ENCODE measurements at places on chromosomes 12 and 14. TPM values are rescaled to one million over a fixed set of nuclear protein-coding genes. Genes with fewer than 3 reads are reported as not detected.

- no peaks in the 10 kb centered on the region for H3K27me3 ChIP-seq
Measured at GRCh38 chr12:128077211-128077916, 189.6 kb upstream of the TMEM132C start.

DNA sequence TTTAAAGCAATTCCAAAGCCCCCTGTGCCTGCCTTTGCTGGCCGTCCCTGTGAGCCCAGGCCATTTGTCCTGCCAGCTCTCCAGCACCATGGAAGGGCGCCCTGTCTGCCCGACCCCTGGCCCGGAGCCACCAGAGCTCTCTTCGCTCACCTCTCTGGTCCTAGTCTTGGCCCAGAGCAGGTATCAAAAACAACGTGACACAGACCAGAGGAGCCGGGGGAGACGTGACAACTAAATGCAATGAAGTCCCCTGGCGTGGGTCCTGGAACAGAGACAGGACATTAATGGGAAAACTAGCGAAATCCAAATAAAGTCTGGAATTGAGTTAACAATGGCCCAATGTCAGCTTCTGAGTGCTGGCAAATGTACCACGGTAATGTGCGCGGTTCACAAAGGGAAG, 83.2 kb upstream of the DIO3 start:
- H3K36me3 ChIP-seq: no peaks in the 10 kb centered on the region
- H3K4me3 ChIP-seq: no peak overlapping the region
- peak; percentile 6 for DNase-seq
- H3K27ac ChIP-seq: no peak overlapping the region

DNA sequence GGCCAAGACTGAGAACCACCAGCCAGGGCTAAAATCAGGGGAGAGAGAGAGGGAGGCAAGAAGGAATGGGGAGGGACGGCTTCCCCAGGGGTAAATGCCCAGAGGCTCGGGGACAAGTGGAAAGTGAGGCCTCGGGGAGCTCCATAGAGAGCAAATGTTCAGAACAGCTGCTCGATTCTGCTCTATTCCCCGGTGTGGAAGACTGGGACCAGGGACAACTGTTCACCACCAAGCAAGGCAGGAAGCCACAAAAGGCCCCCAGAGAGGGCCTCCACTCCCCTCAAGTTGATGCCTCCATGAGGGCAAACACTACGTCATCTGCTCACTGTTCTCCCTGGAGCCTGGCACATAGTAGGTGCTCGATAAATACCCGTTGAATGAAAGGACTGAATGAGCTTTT, 53.5 kb downstream of the IRF2BPL start:
- H3K27ac ChIP-seq: no peak overlapping the region
- H3K4me3 ChIP-seq: no peak overlapping the region
- H3K4me1 ChIP-seq: no peaks in the 10 kb centered on the region
- H3K36me3 ChIP-seq: no peaks in the 10 kb centered on the region
- no peaks in the 10 kb centered on the region for H3K27me3 ChIP-seq

DNA sequence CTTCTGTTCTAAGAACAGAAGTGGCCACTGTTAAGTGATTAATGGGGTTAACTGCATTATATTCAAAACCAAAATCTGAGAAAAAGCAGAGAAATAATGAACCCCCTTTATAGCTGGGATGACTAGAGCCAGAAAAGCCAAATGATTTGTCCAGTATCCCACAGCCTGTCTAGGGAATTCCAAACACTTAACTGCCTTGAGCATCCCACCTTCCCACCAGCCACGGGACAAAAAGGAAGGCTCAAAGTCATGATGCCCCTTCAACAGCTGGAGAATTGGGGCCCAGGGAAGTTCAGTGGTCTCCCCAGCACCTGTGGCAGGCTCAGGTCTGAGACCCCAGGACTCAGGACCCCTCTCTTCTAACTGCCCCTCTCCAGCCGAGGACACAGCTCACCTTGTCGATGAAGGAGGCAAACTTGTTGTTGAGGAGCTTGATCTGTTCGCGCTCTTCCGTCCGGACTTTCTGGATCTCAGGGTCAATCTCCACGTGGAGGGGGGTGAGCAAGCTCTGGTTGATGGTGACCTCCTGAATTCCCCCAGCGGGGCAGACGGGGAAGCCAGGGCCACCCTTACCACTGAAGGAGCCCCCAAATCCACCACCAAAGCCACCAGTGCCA, 605 bp downstream of the KRT4 start:
- H3K36me3 ChIP-seq: no peaks in the 10 kb centered on the region
- H3K4me1 ChIP-seq: no peaks in the 10 kb centered on the region
- no peaks in the 10 kb centered on the region for H3K27me3 ChIP-seq

GRCh38 chr12:67271976-67272375, 2.8 kb downstream of the CAND1 start:
- no peak overlapping the region for H3K27ac ChIP-seq
- H3K36me3 ChIP-seq: no peaks in the 10 kb centered on the region
- DNase-seq: no peak

The SLC25A21 gene
- polyA plus RNA-seq: 0.24 TPM

The WNT1 gene
- not detected for polyA plus RNA-seq

The NOPCHAP1 gene
- polyA plus RNA-seq: 6.3 TPM

The SLC2A3 gene
- 19.5 TPM for polyA plus RNA-seq
